Adipocyte (in vitro differentiated cells): ENCODE measurements at places on chromosomes 5 and 9.
A peak's percentile ranks its signal among the peaks of the same experiment; 100 is the strongest.

GRCh38 chr5:155015239-155015638 is 1.7 kb downstream of the KIF4B start:
- no peak for DNase-seq

DNA sequence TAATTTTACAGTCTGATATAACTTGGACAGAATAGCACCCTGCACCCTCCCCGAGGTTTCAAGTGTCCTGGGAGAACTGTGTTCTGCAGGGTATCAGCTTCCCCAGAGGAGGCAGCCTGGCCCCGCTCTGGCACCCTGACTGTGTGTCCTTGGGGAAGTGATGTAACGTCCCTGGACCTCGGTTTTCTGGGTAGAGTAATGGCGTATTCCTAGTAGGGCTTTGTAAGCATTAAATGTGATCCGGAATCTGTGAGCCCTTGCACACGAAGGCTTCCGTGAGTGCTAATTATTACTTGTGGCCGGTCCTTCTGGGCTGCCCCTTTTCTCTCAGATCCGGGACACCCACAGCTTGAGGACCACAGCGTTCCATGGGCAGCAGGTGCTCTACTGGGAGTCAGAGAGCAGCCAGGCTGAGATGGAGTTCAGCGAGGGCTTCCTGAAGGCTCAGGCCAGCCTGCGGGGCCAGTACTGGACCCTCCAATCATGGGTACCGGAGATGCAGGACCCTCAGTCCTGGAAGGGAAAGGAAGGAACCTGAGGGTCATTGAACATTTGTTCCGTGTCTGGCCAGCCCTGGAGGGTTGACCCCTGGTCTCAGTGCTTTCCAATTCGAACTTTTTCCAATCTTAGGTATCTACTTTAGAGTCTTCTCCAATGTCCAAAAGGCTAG is 1.0 kb upstream of the CACFD1 start:
- DNase-seq: no peak

GRCh38 chr9:116450378-116451139 is 236.5 kb upstream of the TRIM32 start:
- peak; percentile 90 for DNase-seq

DNA sequence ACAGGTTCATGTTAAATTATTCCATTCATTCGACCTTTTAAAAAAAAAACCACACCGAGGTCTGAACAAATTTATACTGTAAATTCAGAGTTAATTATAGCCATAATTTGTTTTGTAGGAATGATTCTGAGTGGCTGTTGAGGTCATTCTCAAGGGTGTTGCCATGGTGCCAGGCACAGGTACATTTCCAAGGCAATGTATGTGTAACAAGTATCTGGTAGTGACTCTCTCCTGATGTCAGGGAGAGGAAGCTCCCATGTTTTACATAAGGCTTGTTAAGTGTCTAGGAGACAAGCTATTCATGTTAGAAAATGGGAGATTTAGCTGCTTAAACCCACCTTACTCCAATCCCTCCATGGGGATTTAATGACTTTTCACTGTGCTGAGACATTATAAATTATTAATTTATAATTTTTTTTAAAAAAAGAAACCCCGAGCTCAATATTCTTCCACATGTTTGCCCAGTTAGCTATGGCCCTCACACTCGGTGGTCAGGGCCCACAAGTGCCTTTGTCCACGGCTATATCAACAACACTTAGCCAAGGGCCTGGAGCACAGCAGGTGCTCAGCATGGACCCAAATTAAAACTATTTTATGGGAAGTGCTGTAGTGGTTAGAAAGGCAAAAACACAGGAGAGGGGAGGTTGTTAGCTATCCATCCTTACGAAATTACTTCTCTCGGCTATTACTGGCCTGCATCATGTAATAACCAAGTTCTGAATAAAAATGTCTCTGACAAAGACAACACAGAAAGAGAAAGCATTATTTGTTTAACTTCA is 154.6 kb upstream of the GNA14 start:
- DNase-seq: no peak

DNA sequence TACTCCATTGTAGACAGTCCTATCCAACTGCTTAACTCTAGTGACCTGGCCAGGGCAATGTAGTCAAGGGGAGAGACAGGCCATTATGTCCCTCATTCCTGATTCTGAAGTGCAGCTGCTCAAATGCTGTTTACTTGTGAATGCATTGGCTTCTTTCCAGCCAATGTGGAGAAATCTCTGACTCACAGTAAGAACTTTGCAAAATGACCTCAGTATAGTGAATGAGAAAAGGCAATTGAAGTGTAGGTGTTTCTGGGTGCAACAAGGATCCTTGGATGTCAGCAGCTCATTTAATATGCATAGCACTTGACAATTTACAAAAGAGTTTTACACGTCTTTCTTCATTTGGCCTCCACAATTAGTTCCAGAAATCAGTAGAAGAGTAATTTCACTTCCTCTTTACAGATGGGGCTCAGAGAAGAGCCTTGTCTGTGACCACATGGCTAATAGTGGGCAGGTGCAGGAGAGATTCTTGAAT is 367.2 kb downstream of the OSTF1 start:
- no peak for DNase-seq

- DNase-seq: no peak
Measured at GRCh38 chr5:71666321-71666720, 52.8 kb upstream of the CARTPT start.

GRCh38 chr9:28915202-28915930 is 1342.1 kb upstream of the C9orf72 start:
- DNase-seq: no peak

GRCh38 chr9:107559494-107560086 is 70.0 kb upstream of the KLF4 start:
- no peak for DNase-seq

GRCh38 chr9:98056269-98057137 is at the start of gene NANS:
TSS of gene NANS (plus strand) at chr9:98056732. CDS start at chr9:98056809, 77 bp downstream.
- peak; percentile 97 for DNase-seq

GRCh38 chr9:4490705-4491625 is 697 bp downstream of the SLC1A1 start:
- peak; percentile 50 for DNase-seq

DNA sequence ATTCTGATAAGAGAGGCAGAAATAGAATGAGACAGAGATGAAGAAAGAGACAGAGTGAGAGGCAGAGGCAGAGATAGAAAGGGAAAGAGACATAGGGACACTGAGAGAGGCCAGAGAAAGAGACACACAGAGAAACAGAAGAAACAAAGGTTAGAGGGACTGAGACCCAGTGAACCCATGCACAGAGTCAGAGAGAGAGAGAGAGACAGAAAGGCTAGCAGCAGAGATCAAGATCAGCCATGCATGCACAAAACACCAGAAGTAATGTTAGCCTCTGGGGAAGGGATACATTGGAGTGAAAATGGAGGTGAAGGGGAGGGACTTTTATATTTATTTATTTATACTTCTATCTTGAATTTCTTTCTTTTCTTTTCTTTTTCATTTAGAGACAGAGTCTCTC is 14.1 kb upstream of the SPARC start:
- no peak for DNase-seq

DNA sequence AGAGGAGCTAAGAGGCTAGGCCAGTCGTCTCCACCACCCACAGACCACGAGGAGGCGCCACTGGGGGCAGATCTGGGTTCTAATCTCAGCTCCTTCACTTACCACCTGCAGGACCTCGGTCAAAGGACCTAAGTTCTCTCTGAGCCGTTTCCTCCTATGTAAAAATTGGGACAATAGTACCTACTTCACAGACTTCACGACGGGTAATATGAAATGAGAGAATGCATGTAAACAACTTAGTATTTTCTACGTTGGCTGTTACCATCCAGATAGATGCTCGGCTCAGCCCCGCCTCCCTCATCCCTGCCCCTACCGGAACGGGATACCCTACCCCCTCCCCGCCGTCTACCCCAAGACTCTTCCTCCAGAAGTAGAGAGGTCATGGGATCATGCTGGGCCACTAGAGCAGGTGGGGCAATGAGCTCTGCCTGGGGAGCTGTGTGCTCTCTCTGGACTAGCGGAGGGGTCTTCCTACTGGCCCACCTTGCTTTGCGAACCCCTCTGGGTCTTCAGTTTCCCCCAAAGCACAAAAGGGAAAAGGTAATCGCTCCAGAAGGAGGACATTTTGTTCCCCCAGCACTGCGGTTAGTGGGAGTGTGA is 541 bp downstream of the GNPDA1 start:
- peak; percentile 51 for DNase-seq

- peak; percentile 47 for DNase-seq
Measured at GRCh38 chr5:59709846-59710245, 183.7 kb downstream of the PDE4D start.

DNA sequence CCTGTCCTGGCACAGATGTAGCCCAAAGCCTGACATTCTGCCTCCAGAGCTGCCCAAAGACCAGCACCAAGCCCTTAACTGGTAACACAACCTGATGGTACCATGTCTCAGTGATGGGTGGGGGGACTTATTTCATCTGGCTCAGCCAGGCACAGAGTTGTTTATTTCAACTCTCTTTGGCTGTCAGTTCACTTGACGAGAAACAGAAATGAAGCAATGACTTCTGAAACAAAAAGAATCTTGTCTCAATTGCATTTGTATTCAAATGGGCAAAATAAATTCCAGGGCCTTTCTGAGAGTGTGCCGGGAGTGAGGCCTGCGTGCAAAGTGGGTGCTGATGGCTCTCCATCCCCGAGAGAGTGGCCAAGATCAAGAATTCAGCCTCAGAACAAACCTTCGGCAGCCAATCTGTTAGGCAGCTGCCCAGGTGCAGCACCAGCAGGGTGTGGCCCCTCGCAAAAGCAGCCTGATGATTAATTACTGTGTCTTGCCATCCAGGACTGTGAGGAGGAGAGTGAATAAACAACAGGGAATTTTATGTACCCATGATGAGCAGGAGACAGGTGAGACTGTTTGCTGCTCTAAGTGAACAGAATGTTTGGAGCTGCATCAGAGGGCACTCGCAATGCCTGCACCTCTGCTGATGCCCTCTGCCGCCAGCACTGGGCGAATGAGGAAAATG is 238.0 kb downstream of the HSPA4 start:
- DNase-seq: no peak

DNA sequence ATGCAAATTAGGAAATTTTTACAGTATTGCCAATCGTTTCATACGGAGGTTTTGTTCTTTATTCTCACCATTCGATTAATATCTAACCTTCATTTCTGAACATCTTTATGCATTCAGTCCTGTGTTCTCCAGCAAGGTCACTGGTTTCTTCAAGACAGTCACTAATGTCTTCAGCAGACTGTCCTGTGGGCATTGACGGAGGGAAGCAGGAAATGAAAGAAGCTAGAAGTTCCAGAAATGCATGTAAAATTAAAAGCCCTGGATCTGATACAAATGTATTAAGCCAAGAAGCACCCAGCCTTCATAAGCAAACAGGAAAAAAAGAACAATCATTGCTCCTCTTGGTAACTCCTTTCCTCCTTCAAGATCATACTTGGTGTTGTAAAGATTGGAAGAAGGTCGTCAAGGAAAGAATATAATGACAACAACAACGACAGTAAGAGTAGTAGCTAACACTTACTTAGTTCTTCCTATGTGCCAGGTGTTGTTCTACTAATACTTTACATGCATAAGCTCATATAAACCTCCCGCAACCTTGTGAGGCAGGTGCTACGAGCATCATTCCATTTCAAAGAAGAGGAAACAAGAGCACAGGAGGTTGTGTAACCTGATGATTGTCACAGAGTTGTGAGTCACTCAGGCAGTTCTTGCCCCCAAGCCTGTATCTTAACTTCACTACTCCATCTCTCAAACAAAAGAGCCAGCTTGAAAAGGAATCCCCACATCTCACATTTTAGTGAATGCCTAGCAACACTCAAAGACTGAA is 59.9 kb upstream of the CER1 start:
- DNase-seq: no peak

GRCh38 chr9:89376741-89377351 is 58.5 kb downstream of the SECISBP2 start:
- no peak for DNase-seq

GRCh38 chr5:145739843-145740242 is 95.3 kb downstream of the PRELID2 start:
- no peak for DNase-seq

DNA sequence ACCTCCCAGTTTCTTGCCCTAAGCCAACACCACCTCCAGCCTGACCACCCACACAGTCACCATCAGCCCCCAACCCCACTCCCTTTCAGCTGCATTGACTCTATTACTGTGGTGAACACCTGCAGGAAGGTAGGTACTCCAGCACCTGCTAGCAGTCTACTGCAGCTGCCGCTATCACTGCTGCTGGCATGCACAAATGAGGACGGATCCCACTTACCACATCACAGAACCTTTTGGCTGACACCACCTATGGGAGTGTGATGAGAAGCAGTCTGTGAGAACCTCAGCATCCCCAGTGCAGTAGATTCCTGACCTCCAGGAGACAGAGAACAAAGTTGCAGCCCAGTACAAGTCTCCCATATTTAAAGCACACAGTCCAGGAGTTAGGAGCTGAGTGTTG is 71.9 kb downstream of the ANXA1 start:
- no peak for DNase-seq

DNA sequence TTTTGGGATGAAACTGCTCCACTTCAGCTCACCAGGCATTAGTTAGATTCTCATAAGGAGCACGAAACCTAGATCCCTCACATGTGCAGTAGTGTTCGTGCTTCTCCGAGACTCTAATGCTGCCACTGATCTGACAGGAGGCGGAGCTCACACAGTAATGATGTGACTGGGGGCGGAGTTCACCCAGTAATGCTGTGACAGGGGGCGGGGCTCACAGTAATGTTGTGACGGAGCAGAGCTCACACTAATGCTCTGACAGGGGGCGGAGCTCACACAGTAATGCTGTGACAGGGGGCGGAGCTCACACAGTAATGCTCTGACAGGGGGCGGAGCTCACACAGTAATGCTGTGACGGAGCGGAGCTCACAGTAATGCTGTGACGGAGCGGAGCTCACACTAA is 27.1 kb upstream of the LRRC14B start:
- DNase-seq: no peak

- DNase-seq: no peak
Measured at GRCh38 chr5:96922499-96923244, 13.2 kb upstream of the LNPEP start.

- DNase-seq: peak; percentile 84
Measured at GRCh38 chr9:37747271-37747753, 6.3 kb upstream of the TRMT10B start.

GRCh38 chr9:110099236-110100095 is 108.5 kb downstream of the C9orf152 start:
- DNase-seq: peak; percentile 83

- DNase-seq: no peak
Measured at GRCh38 chr9:81849631-81850259, 78.5 kb upstream of the SPATA31D4 start.

DNA sequence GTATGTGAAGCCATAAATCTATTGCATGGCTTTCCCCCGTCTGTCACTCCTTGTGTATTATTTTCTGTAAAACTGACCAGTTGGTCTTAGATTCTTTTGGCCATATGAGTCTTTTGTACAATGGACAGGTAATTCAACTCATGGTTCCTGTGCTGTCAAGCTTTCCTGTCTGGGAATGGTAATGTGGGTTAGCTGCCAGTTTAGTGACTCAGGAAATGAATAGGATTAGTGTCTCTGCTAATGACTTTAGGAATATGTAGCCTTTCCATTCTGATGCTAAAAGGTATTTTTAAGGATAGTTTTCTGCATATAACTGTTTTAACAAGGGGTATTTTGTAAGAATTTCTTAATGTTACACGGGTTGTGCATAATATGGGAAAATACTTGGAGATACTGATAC is 182.7 kb downstream of the PBX3 start:
- DNase-seq: no peak
